ENCODE measurements at places on chromosomes 5 and 9. TPM values are rescaled to one million over a fixed set of nuclear protein-coding genes. Genes with fewer than 3 reads are reported as not detected.
A peak's percentile ranks its signal among the peaks of the same experiment; 100 is the strongest.

- DNase-seq: no peak
- H3K27me3 ChIP-seq: peaks cover 3% of the 10 kb centered on the region
- no peak overlapping the region for H3K4me3 ChIP-seq
- no peaks in the 10 kb centered on the region for H3K36me3 ChIP-seq
Measured at GRCh38 chr9:136255166-136255538, 9.5 kb upstream of the QSOX2 start.

HEMGN gene
- total RNA-seq: not detected

- H3K36me3 ChIP-seq: no peaks in the 10 kb centered on the region
- no peak for DNase-seq
- no peak overlapping the region for H3K4me3 ChIP-seq
- H3K27me3 ChIP-seq: peaks cover 2% of the 10 kb centered on the region
- H3K27ac ChIP-seq: no peak overlapping the region
- H3K4me1 ChIP-seq: peaks cover 16% of the 10 kb centered on the region
Measured at GRCh38 chr5:67208403-67208802, 11.8 kb upstream of the CD180 start.

- no peak for DNase-seq
- no peaks in the 10 kb centered on the region for H3K36me3 ChIP-seq
- H3K27me3 ChIP-seq: peaks cover 13% of the 10 kb centered on the region
- peaks cover 10% of the 10 kb centered on the region for H3K4me1 ChIP-seq
Measured at GRCh38 chr5:126778675-126779403, 1.9 kb downstream of the LMNB1 start.

GRCh38 chr9:127181595-127182190 is 59.3 kb upstream of the ANGPTL2 start:
- peaks cover 8% of the 10 kb centered on the region for H3K27me3 ChIP-seq
- H3K27ac ChIP-seq: no peak overlapping the region
- H3K36me3 ChIP-seq: no peaks in the 10 kb centered on the region
- peaks cover 11% of the 10 kb centered on the region for H3K4me1 ChIP-seq
- no peak overlapping the region for H3K4me3 ChIP-seq

GRCh38 chr9:34124926-34125325 is 1.6 kb downstream of the DCAF12 start:
- peak overlapping the region; percentile 94 for H3K4me3 ChIP-seq
- peaks cover 11% of the 10 kb centered on the region for H3K4me1 ChIP-seq
- H3K27me3 ChIP-seq: peaks cover 5% of the 10 kb centered on the region
- H3K27ac ChIP-seq: peak overlapping the region; percentile 52
- no peaks in the 10 kb centered on the region for H3K36me3 ChIP-seq

- H3K27ac ChIP-seq: no peak overlapping the region
- DNase-seq: no peak
- no peaks in the 10 kb centered on the region for H3K36me3 ChIP-seq
- H3K4me3 ChIP-seq: no peak overlapping the region
- H3K27me3 ChIP-seq: peaks cover 4% of the 10 kb centered on the region
Measured at GRCh38 chr9:3879726-3880505, 354.1 kb upstream of the RFX3 start.

GRCh38 chr5:170200876-170201275 is 31.9 kb upstream of the C5orf58 start:
- H3K4me3 ChIP-seq: no peak overlapping the region
- peaks cover 7% of the 10 kb centered on the region for H3K4me1 ChIP-seq
- DNase-seq: no peak
- no peaks in the 10 kb centered on the region for H3K36me3 ChIP-seq

- no peaks in the 10 kb centered on the region for H3K36me3 ChIP-seq
- H3K27me3 ChIP-seq: peaks cover 4% of the 10 kb centered on the region
- H3K4me1 ChIP-seq: peaks cover 18% of the 10 kb centered on the region
- H3K4me3 ChIP-seq: no peak overlapping the region
- no peak overlapping the region for H3K27ac ChIP-seq
Measured at GRCh38 chr5:173315495-173316338, 12.5 kb downstream of the STC2 start.

FLT4 gene
- total RNA-seq: 0.17 TPM

GRCh38 chr9:122551371-122551770 is 1.5 kb upstream of the OR1N2 start:
- H3K4me1 ChIP-seq: no peaks in the 10 kb centered on the region
- H3K36me3 ChIP-seq: no peaks in the 10 kb centered on the region
- no peak for DNase-seq
- H3K4me3 ChIP-seq: no peak overlapping the region

ECM2 gene
- total RNA-seq: 0.20 TPM

LCN9 gene
- total RNA-seq: not detected

DNA sequence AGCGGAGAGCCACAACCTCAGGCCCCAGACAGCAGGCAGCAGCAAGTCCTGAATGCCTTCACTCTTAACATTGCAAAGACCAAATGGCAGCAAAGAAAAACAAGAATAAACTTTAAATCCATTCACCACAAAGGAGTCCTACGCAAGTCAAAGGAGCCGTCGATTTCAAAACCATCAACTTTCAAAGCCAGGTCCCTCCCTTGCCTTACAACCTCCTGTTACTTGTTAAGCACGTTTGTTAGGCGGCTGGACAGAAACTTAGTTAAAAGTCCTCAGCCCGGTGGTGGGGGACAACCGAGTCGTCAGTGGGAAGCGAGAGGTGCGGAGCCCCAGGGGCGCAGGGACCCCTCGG is 938 bp downstream of the LPAR1 start:
- peak overlapping the region; percentile 61 for H3K4me3 ChIP-seq
- no peak for DNase-seq
- H3K27me3 ChIP-seq: peaks cover 16% of the 10 kb centered on the region
- H3K4me1 ChIP-seq: peaks cover 2% of the 10 kb centered on the region
